Forelimb muscle (tissue), 1 donor: ENCODE measurements at places on chromosomes 7 and 10. TPM values are rescaled to one million over a fixed set of nuclear protein-coding genes. Genes with fewer than 3 reads are reported as not detected.

Gene FRAT1
- 1.0 TPM for polyA plus RNA-seq

Gene A1CF
- polyA plus RNA-seq = 0.10 TPM

Gene H2BK1
- polyA plus RNA-seq = not detected

Gene SLIT1
- 0.70 TPM for polyA plus RNA-seq

Gene SPDYE11
- 0.20 TPM for polyA plus RNA-seq

Gene TRPV5
- 0.15 TPM for polyA plus RNA-seq

Gene SPDYE2
- 7.4 TPM for polyA plus RNA-seq

Gene INHBA
- polyA plus RNA-seq = 3.4 TPM

Gene GRM8
- polyA plus RNA-seq = 0.11 TPM

Gene WDR86
- 6.6 TPM for polyA plus RNA-seq

Gene NOLC1
- 64.7 TPM for polyA plus RNA-seq

Gene ADRA2A
- polyA plus RNA-seq = 4.4 TPM

Gene PHKG1
- polyA plus RNA-seq = 41.5 TPM

Gene HOGA1
- 0.90 TPM for polyA plus RNA-seq

GRCh38 chr7:2104716-2105115, 128.0 kb downstream of the MAD1L1 start:
- DNase-seq = no peak

DNA sequence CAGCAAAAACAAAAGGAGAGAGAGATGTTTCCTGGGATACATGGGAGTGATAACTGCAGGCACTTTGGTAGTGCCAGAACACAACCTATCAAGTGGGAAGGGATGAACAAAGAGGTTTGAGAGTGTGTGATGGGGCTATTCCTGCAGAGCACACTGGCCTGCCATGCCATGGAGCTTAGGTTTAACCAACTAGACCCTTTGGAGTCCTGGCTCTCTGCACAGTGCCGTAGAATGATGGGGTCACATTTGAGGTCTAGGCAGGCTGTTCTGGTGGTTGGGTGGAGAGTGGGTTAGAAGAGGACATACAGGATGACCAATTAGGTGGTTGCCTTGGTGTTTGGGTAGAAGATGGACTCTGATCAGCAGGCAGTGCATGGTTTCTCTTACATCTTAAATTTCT, 101.9 kb upstream of the HABP2 start:
- no peak for DNase-seq

DNA sequence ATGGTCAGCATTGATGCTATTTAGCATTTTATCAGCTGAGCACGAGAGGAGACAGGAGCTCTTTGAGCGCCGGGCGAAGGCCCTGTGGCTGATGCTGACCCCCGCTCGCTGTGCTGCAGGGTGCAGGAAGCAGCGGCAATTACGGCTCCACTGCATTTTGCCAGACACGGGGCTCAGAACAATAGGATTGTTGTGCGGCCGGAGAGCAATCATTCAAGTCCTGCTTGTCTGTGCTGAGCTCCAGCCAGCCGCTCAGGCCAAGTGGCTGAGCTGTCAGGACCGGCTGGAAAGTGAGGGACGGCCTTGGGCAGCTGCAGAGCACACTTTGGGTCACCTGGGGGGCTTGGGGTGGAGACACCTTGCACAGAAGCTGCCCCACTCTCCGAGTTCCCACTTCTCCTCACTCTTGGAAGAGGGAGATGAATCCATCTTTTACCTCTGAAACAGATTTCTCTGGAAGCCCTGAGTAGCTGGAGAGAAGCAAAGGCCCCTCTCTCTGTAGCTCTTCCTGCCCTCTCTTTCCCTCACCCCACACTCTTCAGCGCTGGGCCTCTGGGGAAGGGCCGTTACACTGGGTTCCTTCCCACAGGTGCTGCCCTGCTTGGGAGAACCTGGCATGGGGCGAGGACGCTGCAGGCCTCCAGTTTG, 17.3 kb upstream of the ADARB2 start:
- no peak for DNase-seq

DNA sequence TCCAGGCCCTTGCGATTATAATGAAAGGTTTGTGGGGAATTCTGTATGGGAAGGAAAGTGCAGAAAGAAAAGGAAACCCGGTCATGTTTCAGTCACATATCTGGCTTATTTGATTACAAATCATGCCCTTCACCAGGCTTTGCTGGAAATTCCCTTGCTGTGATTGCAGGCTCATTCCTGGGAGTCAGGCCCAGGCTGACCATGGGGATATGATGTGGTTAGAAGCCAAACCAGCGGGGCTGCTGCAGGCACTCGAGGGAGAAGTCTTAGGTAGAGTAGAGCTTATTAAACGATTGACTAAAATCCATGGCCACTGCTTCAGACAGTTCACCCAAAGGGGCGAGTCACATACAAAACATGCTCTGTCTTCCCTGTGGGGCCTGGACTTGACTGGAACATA, 16.2 kb downstream of the PKD1L1 start:
- no peak for DNase-seq

GRCh38 chr7:144534196-144534595, 130.7 kb upstream of the NOBOX start:
- no peak for DNase-seq

GRCh38 chr7:50214126-50214670, 90.3 kb upstream of the IKZF1 start:
- no peak for DNase-seq

DNA sequence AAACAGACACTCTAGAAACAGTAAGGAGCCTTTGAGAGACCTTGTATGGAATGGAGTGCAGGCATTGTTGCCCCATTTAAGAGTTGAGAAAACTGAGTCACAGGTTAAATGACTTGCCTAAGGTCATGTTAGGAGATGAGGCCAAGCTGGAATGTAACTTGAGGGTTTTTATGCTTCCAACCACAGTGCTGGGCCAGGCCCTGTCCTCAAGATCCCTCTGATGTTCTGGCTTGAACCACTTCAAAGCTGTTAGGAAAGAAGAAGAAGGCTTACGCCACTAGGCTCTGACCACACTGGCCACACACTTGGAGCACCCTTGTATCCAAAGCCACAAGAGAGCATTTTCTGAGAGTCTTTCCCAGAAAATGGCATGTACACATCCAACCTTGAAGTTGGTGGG, 42.7 kb downstream of the PLAU start:
- DNase-seq = no peak

DNA sequence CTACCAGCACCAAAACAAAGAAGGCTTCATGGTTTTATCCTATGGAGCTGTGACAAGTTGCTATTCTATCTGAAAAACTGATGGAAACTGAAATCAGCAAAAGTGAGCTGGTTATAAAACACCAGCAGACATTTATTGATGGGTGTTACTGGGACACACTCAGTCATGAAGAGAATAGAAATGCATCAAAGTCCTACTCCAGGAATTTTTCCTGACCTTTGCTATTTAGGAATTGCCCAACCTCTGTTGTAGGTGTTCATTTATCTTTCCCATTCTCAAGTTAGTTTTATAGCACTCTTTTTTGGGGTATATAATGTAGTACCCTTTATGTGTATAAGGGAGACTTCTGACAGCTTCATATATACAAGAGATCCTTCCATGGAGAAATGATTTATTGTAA, 533.2 kb downstream of the REEP3 start:
- DNase-seq = no peak

DNA sequence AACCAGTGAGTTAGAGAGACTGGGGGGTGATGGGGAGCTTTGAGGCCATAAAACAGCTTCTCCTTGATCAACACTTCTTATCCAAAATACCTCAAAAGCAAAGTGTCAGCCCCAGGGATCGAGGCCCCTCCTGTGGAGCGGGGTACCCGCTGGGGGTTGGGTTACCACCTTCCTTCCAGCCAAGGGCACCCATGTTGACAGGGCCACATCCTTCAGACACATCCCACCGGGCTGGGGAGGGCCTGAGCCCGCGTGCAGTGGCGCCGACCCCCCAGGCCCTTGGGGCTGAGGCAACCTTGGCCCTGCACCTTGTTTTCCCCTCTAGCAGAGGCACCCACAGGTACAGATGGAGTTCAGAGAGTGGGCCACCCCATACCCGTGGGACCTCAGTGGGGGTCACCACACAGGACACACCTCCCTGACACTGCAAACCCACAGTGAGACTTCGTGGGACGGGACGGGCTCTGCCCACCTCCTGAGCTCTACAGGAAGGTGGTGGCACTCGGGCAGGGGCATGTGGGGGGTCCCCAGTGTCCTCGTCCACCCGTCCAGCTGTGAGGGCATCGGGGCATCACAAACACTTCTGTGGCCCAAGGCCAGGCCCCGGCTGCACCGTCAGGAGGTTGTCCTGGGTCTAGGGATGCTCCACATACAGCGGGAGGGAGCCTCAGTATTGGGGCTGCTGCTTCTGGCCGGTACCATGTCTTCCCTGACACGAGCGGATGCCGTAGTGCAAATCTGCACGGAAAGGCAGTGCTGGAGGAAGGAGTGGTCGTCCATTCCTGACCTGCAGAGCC, 10.7 kb downstream of the DPYSL4 start:
- DNase-seq = no peak

DNA sequence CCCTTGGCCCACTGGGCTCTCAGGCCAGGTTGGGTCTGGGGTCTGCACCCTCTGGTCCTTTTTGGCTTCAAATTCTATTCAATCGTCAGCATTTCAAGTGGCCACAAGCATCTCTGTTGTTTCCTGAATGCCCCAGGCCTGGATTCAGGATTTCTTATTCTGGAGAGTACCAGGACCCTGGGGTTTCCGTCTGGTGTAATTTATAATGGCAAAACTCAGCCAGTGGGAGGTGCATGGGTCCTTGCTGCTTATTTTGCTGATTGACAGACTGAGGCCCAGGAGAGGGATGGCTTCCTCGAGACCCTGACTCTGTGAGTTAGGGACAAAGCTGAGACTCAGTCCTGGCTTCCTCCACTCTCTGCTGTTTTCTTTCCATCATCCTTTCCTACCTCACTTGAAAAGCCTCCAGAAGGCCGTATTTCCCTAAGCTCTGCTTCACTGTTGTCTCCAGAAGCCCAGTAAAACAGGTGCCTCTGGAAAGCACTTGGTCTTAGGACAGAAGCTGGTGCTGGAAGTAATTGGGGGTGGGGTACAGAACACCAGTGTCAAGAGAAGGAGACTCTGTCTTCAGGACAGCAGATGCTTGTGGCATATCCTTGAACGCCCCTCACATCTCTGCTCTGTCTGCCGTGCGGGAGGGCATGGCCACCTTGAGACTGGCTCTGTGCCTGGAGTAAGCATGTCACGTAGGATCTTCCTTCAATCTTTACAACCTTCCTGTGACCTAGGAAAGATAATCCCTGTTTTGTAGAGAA, 39.4 kb upstream of the SH2D4B start:
- DNase-seq = no peak

DNA sequence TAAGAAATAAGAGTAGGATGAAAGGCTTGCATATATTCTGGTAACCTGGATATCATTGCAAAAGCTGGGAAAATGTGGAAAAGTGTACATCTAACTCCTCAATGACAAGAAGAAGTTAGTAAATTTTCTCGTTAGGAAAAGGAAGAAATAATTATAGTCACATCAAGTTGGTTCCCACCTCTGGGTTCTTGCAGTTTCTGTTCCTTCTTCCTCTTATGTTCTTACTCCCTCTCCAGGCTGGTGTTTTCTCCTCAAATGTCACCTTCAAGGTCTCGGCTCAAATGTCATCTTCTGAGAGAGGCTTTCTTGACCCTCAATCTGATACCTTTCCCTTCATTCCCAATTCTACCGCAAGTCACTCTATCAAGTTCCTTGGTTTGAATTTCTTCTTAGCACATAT, 64.4 kb downstream of the ENTPD1 start:
- no peak for DNase-seq

DNA sequence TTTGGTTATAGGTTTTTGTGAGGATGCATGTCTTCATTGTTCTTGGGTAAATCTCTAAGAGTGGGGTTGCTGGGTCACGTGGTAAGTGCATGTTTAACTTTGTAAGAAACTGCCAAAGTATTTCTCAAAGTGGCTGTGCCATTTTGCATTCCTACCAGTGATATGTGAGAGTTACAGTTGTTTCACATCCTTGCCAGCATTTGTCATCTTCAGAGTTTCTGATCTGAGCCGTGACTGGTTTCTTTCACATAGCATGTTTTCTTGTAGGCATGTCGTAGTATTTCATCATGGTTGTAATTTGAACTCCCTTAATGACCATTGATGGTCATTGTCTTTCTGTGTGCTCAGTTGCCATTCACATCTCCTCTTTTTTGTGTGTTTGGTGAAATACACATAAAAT, 286.0 kb downstream of the RNLS start:
- no peak for DNase-seq

DNA sequence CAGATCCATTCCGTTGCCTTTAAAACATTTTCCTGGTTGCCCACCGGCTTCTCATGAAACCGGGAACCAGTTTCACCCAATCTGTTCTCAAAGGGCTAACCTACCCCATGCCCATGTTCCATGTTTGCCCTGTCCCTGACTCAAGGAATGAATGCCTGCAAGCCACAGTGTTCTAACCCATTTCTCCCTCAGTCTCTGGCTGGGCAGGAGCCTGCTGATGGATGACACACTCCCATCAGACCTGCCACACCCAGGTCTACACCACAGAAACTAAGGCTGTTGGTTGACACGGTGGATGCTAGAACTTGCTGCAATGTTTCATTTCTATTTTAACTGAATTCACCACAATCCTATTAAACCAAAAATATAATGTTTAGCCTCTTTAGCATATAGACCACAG, 15.6 kb downstream of the CLRN3 start:
- DNase-seq = no peak

DNA sequence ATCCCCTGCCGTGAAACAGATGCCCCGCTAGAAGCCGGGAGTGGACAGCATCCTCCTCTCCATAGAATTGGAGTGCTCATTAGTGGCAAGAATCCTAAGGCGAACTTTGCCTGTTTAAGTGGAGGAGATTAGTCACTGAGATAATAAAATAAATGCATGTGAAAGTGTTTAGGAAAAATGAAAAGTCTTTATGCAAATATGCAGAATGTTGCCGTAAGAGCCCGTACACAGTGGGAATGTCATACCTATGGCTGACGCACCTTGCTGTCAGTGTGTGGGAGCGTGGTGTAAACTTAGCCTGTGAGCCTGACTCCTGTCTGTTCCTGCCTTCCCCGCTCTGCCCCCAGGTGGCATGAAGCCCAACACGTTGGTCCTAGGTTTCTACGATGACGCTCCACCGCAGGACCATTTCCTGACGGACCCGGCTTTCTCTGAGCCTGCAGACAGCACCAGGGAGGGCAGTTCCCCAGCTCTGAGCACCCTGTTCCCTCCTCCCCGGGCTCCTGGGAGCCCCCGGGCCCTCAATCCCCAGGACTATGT, 1.7 kb upstream of the TRIP6 start:
- DNase-seq = no peak

DNA sequence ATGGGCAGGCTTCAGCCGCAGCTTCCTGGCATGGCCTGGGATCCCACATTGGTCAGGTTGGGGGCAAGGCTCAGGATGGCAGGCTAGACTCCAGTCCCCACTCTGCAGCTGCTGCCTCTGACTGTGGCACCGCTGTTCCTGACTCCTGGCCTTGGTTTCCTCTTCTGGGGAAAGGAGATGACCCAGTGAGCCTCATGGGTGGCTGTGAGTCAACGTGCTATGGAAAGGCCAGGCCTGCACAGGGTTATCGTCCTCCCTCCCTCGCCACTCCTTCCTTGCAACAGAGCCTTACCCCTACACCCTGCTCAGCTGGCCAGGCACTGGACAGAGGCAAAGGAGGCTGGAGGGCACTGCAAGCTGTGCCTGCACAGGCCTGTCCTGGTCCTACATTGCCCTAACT, 36.1 kb upstream of the CHST15 start:
- no peak for DNase-seq
